ENCODE measurements at places on chromosomes 3 and 15.

DNA sequence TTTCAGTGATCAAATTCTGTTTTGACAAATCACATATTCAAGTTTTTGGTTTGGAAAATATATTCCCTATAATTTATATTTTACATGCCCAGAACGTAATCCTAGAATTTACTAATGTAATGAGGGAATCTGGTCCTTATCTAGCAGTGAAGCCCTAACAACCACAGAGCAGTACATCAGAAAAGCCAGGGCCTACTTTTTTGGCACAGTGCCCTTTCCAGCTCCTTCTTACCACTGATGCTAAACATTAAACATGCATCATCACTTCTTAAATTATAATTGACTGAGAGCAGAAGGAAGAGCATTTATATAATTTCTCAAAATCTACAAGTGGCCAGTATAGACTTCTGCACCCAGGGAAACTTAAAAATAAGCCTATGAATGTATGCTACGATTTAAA, 66.7 kb downstream of the FBXL22 start:
- no peak for DNase-seq

- no peak for DNase-seq
These were observed 55.1 kb downstream of the PDE8A start for GRCh38 chr15:85036716-85037115.

DNA sequence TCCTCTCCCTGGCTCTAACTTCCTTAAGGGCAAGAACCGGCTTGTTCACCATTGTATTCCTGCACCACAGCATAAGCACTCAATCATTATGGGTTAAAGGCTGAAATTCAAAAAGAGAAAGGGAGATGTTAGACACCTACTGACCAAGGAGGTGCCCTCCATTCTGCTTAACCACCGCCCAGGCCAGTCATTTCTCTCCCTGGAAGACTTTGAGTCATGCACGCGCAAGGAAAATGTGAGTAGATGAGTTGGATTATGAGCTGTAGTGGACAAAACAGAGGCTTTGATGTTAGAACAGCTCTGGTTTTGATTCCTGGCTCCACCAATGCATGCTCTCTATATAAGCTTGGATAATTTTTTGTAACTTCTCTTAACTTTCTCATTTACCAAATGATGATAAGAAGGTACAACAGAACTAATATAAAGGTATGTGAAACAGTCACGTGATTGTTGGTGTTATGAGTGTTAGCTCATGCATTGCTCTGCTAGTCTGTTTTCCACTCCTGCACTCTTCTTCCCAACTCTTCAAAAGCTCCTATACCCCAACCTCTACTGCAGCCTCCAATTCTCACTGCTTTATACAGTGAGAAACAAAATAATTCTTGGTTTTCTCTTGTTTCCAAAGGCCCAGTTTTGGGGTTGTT, 148.4 kb upstream of the ATP11B start:
- DNase-seq = no peak

- DNase-seq = peak; percentile 25
These were observed 358.4 kb upstream of the NR2F2 start for GRCh38 chr15:95972041-95972553.

- DNase-seq = no peak
These were observed 138.7 kb downstream of the STT3B start for GRCh38 chr3:31671451-31671850.

GRCh38 chr3:8509961-8510360, 8.3 kb downstream of the LMCD1 start:
- peak; percentile 70 for DNase-seq

GRCh38 chr3:25151903-25152295, 276.2 kb upstream of the RARB start:
- no peak for DNase-seq

DNA sequence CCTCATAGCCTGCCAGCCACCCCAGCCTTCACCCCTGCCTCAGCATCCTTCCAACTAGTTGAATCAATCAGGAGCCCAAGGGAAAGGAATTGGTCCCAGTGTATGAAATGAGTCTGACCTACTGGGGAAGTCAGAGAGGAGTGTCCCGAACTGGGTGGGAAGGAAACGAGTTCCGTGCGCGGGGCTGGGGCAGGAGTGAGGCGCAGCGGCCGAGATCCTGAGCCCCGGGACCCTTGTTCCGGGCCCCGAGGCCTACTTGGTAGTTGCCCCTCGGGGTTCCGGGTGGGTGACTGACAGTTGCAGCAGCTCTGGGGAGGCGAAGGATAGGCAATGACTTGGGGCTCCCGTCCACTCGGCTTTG, 1.1 kb upstream of the PLCL2 start:
- no peak for DNase-seq

DNA sequence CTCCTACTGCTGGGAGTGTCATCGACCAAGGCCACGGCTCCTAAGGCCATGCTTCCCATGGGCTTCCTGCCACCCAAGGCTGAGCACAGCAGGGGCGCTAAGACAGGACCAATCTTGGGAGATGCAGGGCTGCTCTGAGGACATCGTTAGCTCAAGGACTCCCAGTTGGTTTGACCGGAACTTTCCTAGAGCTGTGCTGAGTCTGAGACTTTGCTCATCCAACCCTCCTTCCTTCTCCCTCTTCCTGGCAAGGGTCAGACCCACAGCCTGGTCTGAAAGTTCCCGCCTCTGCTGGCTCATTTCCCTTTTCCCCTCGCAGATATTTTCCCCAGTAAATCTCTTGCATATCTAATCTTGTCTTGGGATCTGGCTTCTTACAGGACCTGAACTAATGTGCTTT, 57.2 kb downstream of the EPHB3 start:
- DNase-seq = no peak

GRCh38 chr15:40859206-40859851, 14.7 kb downstream of the RHOV start:
- peak; percentile 13 for DNase-seq

DNA sequence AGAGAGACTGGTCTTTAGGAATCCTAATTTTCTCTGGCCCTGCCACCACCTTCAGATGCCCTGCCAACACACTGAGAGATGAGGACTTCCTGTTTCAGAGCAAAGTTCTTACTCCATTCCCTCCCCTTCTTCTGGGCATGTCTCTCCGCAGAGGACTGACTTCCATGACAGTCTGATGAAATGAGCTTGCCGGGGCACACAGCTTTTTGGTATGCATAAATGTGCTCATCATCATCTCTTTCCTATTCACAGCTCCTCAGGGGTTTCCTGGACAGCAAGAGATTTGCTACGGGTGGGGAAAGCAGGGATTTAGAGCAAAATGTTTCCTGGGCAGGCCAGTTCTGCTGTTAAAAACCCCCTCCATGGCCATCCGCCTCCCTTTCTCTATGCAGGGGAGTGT, 27.6 kb upstream of the SEMA6D start:
- DNase-seq = no peak

GRCh38 chr3:47859956-47860605, 57.1 kb downstream of the DHX30 start:
- DNase-seq = no peak

GRCh38 chr15:51814606-51815005, 14.8 kb upstream of the TMOD3 start:
- DNase-seq = no peak

- DNase-seq = no peak
These were observed 24.8 kb downstream of the UQCC5 start for GRCh38 chr3:52561028-52561747.

DNA sequence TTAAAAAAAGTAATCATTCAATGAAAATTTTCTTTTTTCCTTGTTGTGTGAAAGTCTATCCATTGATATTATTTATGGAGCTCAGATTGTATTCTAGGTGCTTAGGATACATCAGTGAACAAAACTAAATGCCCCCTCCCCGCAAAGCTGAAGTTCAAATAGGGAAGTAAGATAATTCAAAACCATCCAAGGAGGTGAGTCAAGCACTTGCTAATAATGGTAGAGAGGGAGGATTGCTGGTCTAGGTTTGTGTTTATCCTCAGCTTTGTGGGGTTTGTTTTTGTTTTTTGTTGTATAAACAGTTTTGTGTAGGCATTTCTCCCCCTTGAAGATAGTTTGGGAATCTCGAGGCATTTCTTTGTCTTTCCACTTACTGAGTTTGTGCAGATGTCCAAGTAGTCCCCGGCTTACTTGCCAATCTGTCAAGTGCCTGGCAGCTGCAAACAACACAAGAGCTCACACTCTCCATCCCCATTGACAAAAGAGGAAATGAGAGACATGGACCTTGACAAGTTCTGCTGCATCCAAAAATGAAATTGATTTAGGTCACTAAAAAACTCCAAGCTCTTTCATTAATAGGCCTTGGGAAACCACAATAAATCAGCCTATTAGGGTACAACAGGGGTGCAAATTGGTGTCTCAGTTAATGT, 575.8 kb upstream of the TBL1XR1 start:
- no peak for DNase-seq

DNA sequence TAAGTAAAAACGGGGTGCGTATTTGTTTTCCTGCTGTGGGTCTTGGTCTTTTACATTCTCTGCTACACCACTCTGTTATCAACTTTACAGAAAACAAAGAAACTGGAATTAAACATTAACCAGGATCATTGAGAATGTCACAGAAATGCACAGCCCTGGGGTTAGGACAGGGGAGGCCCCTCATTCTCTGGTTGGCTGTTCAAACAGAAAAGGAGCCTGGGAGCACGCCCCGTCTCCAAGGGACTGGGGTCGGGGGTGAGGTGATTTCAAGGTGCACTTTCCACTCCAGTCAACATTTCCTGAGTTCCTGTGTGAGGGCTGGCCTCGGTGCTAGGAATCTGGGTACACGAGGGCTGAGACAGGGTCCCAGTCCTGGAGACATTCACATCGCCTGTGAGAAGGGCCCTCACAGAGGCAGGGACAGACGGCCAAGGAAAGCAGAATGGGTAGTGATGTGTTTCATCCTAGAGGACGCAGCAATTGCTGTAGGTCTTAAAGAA, 30.3 kb downstream of the CPN2 start:
- DNase-seq = no peak

GRCh38 chr3:73007992-73008712, 11.5 kb downstream of the PPP4R2 start:
- no peak for DNase-seq

- DNase-seq = peak; percentile 2
These were observed 418.3 kb downstream of the OTOL1 start for GRCh38 chr3:161914703-161915417.

DNA sequence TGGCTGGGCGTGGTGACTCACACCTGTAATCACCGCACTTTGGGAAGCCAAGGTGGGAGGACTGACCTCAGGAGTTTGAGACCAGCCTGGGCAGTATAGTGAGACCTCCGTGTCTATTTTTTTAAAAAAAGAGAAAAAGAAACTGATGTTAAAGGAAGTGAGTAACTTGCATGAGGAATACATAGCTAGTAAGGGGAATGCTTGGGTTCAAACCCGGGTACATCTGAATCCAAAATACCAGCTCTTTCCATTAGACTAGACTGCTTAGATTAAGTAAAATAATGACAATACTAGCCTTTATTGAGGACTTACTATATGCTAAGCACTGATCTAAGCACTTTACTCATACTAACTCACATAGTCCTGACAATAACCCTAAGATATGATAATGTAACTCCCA, 22.4 kb downstream of the TM4SF4 start:
- no peak for DNase-seq

GRCh38 chr3:48952510-48953118, 34.0 kb downstream of the ARIH2 start:
- no peak for DNase-seq

GRCh38 chr3:5013021-5013906, 34.0 kb downstream of the BHLHE40 start:
- DNase-seq = no peak

DNA sequence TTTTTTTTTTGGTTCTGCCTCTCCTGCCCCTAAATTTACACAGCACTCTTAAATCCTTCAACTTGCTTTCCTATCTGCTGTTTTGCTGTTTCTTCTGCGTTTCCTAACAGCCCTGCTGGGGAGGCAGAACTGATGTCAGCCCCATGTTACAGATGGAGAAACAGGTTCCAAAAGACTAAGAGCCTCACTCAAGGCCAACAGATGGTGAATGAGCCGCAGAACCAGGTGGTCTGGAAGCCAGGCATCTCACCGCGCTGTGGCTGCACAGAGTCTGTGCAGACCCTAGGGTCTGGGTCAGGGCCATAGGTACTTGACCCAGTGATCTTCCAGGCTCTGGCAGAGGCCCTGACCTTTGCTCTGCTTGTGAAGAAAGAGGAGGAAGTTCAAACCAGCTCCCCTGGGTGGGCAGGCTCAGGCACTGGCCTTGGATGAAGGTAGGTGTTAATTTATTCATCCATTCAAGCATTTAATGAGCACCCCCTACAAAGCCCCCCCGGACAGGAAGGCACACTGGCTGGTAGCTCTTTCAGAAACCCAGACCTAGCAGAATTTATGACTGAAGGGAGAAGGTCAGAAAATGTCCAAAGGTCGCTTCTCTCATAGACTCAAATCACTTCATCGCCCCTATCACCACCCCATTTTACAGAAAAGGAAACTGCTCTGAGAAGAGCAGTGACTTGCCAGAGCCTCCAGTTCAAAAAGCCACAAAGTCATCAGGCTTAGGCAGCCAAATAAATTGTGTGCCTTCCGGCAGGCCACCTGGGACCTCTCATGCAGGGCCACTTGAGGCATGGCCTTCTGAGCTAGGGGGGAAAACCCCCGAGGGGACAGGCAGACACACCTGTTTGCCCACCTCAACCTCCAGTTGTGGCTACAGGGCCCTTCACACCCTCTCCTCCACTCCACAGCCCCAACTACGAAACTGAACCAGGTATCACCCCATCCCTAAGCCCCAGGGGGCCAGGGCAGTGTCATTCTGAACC, 2.7 kb downstream of the CHDH start:
- DNase-seq = no peak

- DNase-seq = no peak
These were observed 28.5 kb downstream of the FBLN2 start for GRCh38 chr3:13577181-13578121.

DNA sequence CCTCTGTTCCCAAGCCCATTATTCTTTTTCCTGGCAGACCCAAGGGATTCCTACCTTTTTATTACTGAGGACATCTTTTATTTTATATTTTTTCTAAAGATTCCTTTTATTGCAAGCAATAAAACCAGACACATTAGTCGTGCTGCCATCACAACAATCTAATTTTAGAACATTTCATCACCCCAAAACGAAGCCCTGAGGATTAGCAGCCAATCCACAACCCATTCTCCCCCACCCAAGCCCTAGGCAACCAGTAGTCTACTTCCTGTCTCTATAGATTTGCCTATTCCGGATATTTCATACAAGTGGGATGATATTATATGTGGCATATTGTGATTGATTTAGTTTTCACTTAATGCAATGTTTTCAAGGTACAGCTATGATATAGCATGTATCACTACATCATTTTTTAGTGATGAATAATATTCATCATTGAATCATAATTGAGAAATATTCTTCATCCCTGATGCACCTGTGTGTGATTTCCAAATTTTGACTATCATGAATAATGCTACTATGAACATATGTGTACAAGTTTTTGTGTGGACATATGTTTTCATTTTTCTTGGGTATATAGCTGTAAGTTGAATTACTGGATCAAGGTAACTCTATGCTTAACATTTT, 65.7 kb downstream of the IL1RAP start:
- DNase-seq = no peak

- no peak for DNase-seq
These were observed 316.2 kb upstream of the THRB start for GRCh38 chr3:24810881-24811280.

GRCh38 chr3:43059456-43059855, 46.4 kb downstream of the POMGNT2 start:
- no peak for DNase-seq

- no peak for DNase-seq
These were observed 246.5 kb downstream of the ROBO1 start for GRCh38 chr3:79521221-79521848.
